Stimulated activated CD8-positive, alpha-beta memory T cell treated with anti-CD3 and anti-CD28 coated beads, Interleukin-15, amount 100 ng/mL, for 1 hour (primary cell): ENCODE measurements at places on chromosomes 2 and 18.

DNA sequence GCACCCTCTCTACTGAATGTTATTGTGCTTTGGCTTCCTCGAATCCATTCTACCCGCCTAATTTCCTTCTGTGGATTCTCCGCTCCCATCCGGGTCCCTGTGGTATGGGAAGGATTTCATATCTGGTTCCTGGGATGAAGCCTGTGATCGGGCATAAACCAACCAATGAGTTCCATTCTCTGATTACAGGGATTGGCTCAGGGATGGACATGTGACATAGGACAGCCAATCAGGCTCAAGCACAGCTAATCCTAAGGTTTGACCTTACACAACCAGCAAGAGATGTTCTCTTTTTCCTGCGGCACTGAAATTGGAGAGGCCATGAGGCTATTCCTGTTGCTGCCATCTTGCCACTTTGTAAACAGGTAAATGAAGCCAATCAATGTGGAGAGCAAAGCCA, 168.1 kb upstream of the SMAD2 start:
- no peak for DNase-seq

GRCh38 chr2:1837458-1837857, 93.1 kb upstream of the PXDN start:
- DNase-seq = no peak

DNA sequence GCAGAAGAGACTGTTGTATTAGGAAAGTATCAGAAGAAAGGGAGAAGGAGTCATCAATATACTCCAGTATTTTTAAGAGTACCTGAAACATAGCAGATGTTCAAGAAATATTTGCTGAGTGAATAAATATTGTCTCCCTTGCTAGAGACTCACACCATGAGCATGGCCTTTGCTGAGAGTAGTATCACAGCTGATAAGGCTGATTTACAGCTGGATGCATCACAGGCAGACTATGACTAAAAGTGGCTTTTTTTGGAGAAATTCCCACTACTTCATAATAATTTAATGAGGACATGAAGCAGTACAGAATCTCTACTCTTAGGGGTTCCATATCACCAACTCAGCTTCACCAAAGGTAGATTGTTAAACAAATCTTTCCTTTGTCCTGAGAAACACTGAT, 373.3 kb downstream of the RBM43 start:
- DNase-seq = no peak

DNA sequence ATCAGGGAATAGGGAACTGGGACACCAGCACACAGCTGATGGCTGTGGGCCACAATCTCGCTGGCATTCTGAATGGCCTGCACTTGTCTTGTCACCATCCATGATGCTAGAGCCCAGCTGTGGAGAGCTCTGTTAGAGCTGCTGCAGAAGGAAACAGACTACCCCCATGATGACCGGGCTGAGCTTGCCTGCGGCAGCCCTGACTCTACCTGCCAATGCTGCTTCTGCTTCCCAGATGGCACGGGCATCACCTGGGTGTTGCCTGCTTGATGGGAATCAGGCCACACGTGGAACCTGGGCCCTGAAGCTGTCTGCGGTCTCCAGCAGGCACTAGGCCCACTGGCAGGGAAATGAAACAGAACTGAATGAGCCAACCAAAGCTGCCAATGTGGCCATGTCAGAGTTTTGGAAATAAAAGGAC, 11.2 kb upstream of the DAW1 start:
- DNase-seq = no peak

- DNase-seq = no peak
These were observed 35.3 kb downstream of the GCKR start for GRCh38 chr2:27531983-27532382.

- DNase-seq = no peak
These were observed 29.7 kb downstream of the TAF4B start for GRCh38 chr18:26255695-26256622.

GRCh38 chr2:33210626-33211025, 263.9 kb downstream of the LTBP1 start:
- DNase-seq = no peak

DNA sequence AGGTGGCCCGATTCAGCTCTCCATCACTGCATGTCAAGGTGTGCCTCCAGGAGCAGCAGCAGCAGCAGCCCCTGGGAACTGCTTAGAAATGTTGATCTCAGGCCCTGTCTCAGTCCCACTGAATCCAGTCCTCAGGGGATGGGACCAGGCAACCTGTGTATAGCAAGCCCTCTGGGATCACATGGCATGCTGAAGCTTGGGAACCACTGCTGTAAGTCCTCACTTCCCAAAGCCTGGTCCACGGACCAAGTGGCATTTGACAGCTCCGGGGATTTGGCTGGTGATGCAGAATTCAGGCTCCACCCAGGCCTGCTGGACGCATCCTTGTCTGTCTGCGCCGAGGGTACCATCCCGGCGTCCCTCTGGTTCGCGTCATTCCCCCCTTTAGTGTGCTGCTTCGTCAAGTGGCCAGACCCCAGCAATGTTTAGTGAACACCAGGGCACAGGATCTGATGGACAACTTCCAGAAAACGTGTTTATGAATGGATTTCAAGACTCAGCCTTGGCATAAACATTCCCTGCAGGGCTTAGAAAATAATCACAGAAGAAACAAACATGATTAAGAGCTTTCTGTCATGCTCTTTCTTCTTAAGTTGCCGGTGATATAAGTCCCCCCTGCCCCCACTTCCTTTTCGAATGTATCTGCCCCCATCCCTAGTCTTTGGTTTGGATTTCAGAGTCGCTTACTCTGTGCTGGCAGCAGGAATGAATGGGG, 234.0 kb downstream of the GBX2 start:
- no peak for DNase-seq

DNA sequence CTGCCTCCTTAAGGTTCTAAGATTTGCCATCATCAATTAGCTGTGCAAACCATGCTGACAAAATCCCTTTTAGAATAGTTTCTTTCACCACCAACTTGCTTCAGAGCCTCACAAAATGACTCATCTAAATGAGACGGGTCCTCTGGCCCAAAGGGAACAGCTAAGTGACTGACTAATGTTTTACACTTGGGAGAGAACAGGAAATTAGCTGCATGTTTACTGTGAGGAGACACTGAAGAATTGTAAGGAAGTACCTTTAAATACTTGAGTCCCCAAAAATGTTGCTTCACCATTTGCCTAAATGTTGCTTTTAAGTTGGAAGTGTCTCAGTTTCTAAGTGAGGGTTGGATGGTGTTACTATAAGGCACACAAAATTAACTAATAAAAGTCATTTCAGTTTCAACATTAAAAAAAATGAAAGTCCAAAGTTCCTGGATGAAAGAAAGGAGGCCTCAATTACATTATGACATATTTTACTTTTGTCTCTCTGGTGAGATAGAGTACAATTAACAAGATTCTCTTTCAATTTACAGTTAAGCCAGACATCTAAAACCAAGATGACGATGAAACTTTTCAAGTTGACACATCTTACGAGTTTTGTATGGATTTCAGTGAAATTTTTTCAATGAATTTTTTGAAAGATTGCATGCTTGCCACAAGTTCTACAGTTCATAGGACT, 229.1 kb upstream of the FN1 start:
- DNase-seq = no peak

DNA sequence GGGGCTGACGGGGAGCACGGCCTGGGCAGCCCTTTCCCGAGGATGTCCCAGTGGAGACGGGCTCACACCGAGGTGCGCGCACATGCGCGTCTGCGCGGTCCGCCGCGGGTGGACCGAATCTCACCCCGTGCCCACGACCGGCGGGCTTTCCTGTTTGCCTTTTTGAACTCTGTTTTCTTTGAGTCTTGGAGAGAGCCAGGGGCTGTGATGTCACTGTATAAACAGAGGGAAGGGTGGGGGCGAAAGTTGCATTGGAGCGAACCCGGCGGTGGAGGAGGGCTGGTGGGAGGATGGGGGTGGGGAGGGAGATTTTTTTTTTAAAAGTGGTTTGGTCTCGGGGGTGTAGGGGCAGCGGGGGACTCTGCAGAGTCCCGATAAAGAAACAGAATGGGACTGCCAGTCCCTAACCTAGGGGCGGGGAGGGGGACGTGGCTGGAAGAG, 141.2 kb upstream of the CTAGE1 start:
- DNase-seq = no peak

DNA sequence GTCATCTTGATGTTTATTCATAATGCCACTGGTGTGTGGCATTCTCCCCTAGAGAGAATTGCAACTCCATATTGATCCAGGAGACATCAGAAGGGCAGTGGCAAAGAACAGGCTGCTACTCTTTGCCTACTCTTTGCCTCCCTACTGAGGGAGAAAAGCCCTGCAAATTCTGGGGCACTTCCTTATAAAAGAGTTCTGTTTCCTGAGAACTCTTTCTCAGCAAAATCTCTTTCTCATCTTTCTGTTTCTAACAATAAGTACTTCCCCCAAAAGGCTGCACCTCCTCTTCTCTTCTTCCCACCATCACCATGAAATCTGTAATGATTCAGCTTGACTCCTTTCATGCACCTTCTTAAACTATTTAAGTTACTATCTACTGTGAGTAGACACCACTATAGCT, 270.3 kb downstream of the MREG start:
- no peak for DNase-seq

GRCh38 chr2:60806988-60807681, 51.1 kb downstream of the PAPOLG start:
- DNase-seq = no peak

- no peak for DNase-seq
These were observed 80.2 kb upstream of the BCL11A start for GRCh38 chr2:60633615-60634014.

GRCh38 chr18:36650906-36651305, 177.9 kb downstream of the TPGS2 start:
- no peak for DNase-seq

GRCh38 chr18:60069145-60069544, 169.3 kb downstream of the PMAIP1 start:
- DNase-seq = no peak

GRCh38 chr2:165147186-165148045, 56.4 kb downstream of the SCN3A start:
- DNase-seq = no peak

GRCh38 chr2:239690651-239691631, 290.1 kb upstream of the HDAC4 start:
- DNase-seq = no peak

GRCh38 chr2:16420421-16420820, 245.2 kb downstream of the CYRIA start:
- no peak for DNase-seq

- DNase-seq = peak; percentile 48
These were observed 32.2 kb downstream of the TMEFF2 start for GRCh38 chr2:192162392-192163042.

DNA sequence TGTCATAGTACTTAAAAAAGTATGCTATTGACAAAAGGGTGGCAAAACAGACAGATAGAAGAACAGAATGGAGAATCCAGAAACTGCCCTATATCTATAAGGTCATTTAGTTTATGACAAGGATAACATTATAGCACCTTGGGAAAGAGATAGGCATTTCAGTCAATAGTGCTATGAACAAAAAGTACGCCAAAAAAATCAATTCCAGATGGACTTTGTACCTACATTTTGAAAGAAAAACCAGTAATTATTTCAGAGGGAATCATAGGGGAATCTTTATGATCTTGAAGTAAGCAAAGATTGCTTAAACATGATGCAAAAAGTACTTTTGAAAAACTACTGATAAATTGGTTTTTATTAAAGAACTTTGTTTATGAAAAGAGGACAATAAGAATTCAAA, 59.9 kb upstream of the SETBP1 start:
- DNase-seq = no peak

DNA sequence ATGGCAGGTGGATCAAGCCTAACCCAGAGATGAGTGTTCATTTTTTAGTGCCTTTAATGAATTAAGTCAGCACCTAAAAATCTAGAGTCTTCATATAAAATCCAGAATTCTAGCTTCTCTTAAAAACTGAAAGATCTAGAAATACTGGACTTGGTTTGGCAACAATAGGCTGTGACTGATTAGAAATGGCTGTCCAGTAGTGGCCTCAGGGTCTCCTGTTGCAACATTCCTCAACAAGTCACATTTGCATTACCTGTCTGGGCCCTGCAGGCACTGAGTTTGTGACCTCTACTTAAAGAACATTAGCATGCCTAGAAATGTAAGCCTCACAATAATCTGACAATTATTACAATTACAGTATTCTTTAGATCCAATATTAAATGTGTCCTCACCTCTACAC, 33.1 kb downstream of the MBD2 start:
- no peak for DNase-seq

- no peak for DNase-seq
These were observed 56.7 kb upstream of the FAM98A start for GRCh38 chr2:33655626-33656320.

DNA sequence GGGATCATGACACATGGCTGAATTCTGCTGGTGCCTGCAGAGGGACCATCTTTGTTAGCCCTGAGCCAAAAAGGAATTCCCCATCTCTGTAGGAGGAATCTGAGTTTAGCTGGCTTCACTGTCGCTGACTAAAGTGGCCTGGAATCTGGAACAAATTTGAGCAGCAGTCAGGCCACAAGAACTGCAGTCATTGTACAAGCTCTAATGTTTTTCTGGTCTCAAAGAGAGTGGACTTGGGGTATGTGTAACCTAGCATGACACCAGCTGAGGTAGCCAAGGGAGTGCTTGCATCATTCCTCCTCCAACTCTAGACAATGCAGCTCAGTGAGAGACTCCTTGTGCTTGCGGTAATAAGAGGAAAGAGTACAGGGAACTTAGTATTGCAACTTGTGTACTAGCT, 539.1 kb upstream of the LRRTM4 start:
- no peak for DNase-seq

DNA sequence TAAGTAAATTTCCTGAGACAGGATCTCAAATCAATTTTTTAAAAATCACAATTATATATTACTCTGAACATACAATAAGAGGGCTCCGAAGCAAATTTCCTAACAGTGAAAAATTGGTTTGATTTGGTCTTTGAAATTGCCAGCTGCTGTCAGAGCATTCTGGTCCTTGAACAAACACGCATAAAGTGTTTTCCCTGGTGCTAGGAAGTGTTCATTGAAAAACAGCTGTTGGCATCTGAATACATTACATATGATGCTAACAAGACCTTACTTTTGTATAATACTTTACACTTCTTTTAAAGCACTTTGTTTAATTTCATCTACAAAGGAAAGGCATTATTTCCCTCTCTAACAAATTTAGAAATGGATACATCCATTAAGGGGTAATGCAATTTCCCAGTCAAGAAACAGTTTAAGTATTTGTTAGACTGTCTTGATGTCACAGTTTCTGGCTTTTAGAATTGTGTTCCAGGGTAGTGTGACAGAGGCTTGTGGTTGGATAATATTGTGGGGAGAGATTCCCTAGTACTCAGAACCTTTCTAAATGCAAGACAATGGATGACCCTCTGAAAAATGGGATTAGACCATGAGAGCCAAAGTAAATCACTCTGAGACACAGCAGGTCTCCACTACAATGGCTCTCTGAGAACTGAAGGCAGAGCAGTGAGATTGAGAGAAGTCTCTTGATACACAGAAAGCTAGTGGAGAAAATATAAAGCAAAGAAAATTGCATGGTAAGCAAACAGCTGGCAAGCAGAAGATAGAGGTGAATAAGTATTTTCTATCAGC, 299.0 kb downstream of the TRIB2 start:
- no peak for DNase-seq

GRCh38 chr2:73177645-73178255, 24.6 kb upstream of the NOTO start:
- no peak for DNase-seq

- no peak for DNase-seq
These were observed 60.4 kb upstream of the COPS8 start for GRCh38 chr2:237025090-237025865.
